ENCODE measurements at places on chromosomes 7 and 10.

- peak; percentile 85 for DNase-seq
These were observed at the start of the genes MRM2 and NUDT1 for GRCh38 chr7:2241580-2242540. Gene MRM2 (minus strand): TSS chr7:2242205. CDS start chr7:2242169, 36 bp downstream. Gene NUDT1 (plus strand): TSS chr7:2242226. CDS start chr7:2244575, 2,349 bp downstream.

- DNase-seq = no peak
These were observed 2.8 kb upstream of the LZTS2 start for GRCh38 chr10:100996678-100997359.

DNA sequence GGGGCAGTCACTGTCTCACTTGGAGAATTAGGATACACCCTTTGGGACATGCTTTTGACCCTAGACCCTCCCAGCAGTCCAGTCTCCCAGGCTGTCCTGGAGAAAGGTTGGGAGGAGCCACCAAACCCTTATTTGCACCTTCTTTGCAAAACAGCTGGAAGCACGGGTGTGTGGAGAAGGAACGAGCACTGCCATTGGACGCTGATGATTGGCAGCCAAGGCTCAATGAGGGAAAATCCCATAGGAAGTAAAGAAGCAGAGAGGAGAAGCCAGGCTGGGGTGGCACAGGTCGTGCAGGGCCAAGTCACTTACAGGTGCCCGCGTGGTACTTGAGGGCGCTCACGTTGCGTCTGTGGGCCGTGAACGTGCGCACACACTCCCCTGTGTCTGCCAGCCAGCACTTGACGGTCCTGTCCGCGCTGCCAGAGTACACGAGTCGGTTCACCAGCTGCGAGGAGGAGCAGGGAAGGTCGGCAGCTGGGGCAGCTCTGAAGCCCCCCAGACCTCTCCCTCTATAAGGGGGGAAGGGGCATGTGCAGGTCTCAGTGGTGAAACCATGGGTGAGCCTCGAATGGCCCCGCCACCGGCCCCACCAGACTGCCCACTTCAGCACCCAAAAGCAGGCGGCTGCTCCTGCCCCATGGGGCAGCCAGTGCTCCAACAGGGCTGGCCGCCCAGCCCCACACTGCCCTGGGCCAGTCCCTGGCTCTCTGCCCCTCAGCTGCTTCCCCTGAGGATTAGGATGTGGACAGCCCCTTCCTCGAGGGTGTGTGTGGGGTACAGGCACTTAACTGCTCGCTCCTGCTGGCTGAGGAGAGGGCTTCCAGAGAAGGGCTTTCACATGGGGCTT is 24.8 kb downstream of the WDR86 start:
- no peak for DNase-seq

GRCh38 chr7:50068026-50068425 is 25.0 kb downstream of the ZPBP start:
- DNase-seq = peak; percentile 2

DNA sequence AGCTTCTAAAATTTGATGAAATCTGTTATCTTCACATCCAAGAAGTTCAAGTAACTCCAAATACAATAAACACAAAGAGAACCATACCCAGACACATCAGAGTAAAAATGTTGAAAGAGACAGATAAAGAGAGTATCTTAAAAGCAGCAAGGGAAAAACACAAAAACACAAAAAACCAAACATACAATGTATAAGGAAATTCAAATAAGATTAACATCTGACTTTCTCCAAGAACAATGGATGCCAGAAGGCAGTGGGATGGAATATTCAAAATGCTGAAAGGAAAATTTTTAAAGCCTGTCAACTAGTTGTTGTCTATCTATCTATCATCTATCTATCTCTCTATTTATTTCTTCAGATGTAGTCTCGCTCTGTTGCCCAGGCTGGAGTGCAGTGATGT is 72.4 kb upstream of the MKLN1 start:
- DNase-seq = no peak

- no peak for DNase-seq
These were observed 19.3 kb downstream of the MYO1G start for GRCh38 chr7:44959433-44959951.

GRCh38 chr7:46756996-46757395 is 824.9 kb downstream of the TNS3 start:
- no peak for DNase-seq

DNA sequence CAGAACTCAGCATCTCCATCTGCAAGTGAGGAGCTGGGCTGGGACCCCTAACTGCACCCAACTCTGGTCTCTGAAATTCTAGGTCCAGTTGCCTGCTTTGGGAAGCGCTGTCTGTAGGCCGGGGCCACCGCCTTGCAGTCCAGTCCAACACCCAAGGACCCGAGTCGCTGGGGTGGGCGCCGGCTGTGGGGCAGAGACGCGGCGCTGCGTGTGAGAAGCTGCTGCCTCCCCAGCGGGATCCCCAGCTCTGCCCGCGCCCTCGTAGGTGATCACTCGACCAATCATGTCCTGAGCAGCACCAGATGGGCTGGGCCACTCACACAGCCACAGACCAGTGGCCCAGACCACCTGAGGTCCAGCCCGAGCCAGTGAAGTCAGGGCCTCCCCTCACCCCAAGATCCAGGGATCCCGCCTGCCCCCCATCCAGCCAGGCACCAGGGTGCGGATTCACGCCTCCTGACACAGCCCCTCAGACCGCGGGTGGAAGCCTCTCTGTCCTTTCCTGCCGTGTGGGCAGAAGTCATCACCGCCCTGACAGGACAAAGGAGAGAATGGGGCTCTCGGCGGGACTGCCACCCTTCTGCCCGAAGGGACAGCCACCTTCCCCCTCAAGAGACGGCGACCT is 67.4 kb upstream of the ADGRA1 start:
- no peak for DNase-seq

GRCh38 chr7:75740846-75741497 is 2.2 kb upstream of the HIP1 start:
- DNase-seq = no peak

DNA sequence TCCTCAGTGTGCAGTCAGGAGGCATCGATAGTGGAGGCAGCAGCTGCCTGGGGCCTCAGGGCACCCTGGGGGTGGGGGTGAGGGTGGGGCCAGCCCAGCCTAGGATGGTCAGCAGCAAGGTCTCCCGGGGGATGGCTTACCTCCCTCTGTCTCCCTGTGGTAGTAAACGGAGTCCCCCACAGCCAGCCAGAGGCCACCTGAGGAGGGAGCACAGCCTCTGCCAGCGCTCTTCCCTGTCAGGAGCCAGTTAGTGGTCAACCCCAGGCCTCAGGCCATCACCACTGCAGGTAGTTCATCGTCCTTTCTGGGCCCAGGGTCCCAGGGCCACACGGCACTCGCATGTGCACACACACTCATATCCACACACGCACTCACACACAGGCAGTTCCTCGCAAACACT is 22.1 kb downstream of the ACTR1A start:
- no peak for DNase-seq

DNA sequence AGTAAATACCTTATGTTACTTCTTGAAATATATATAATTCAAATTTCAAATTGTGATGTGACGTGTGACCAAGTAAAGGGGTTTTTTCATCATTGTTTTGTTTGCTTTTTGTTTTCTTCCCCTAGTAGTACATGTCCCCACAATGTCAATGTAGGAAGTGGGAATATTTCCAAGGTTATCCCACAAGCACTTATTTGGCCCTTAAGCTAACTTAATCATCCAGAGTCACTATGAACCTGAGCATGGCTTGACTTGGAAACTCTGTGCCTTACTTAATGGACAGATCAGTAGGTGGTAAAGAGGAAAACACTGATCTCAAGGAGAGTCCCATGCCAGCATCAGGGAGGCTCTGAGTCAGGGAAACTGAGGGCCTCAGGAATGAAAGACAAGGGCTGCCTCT is 569.3 kb upstream of the IGFBP3 start:
- DNase-seq = no peak

DNA sequence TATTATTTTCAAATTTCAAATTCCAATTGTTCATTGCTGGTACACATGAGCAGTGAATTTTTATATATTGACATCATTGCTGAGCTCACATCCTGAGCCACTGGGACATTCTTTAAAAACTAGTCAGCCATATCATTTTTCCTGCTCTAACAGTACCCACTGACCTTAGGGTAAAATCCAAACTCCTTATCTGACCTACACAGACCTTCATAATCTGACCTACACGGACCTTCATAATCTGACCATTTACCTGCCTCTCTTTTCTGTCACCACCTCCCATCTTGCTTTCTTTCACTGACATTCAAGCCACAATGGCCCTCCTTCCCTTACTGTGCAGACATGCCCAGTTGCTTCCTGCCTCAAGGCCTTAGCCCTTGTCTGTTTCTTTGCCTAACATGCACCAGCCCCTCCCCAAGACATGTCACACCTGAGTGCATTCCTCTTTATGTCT is 16.1 kb upstream of the CUZD1 start:
- peak; percentile 64 for DNase-seq

DNA sequence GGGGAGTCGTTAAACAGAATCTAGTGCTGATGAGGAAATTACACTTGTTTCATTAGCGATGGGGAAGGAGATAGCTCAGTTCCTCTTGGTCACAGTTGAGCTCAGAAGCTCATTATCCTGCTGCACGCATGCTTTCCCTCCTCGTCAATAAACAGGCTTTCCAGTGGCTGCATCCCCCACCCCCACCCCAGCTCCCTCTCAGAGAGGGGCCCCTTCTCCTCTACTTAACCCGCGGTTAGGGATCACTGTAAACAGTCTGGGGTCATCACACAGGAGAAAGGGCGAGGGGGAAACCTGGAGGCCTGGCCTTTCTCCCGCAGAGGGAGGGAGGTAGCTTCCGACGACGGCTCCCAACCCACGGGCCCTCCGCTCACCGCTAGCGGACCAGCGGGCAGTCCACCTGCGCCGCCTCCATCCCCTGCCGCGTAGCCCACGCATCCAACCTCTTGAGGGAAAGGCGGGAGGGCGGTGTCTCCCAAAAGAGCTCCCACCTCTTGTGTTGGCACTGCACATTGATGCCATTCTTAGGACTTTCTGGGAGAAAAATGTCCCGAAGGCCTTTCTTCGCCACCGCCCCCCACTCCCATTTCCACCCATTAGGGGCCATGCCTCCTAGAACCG is 80.8 kb downstream of the PAX2 start:
- no peak for DNase-seq

- no peak for DNase-seq
These were observed 84.5 kb upstream of the RET start for GRCh38 chr10:42992156-42992956.

GRCh38 chr7:68504716-68505115 is 1093.6 kb upstream of the AUTS2 start:
- no peak for DNase-seq

GRCh38 chr7:157423886-157424565 is 87.2 kb downstream of the DNAJB6 start:
- DNase-seq = no peak

DNA sequence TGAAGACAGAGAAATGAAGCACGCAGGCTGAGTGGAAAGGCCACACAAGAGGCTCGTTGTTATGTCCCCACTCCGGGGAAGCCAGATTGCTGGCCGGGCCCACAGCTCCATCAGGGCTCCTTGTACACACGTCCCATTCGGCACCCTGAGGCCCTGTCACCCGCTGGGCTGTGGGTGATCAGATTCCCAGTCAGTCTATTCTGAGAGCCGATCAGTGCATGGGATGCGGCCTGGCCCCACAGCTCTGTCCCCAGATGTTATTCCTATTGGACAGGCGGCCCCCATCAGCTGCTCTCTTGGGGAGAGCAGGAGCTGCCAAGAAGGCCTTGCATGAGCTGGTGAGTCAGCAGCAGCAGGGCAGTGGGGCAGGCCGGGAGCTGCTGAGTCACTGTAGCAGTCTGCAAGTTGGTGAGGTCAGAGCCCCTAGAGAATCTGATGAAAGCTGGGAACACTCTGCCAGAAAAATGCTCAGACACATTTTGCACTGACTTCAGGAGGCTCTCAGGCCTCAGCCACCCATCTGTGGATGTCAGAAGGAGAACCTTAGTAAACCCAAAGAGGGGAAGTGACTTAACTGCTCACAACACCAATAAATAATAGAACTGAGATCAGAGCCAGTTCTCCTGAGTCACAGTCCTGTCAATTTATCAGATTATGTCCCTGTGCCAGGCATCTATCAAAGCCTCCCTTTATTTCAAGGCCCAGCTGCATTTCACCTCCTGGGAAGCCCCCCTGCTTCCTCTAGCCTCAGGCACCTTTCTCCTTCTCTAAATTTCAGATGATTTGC is 9.4 kb upstream of the PSAP start:
- DNase-seq = peak; percentile 97

- no peak for DNase-seq
These were observed 15.5 kb downstream of the FRG2B start for GRCh38 chr10:133611079-133611478.

- DNase-seq = no peak
These were observed 176.9 kb downstream of the PTPRN2 start for GRCh38 chr7:158410720-158411119.

DNA sequence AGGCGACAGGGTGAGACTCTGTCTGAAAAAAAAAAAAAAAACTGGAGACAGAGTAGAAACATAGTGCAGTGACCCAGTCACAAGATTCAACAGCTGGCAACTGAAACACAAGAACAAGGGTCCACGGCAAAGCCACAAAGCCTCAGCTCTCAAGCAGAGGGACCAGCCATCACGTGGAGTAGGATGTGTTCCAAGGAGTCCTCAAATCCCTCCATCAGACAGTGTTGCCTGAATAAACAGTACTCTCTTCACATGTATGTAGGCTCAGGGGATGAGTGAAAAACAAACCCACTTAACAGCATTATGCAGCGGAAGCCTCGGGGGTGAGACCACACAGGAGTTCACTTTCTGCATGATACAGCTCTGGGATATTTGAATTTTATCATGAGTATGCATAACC is 62.0 kb downstream of the SLIT1 start:
- DNase-seq = no peak

DNA sequence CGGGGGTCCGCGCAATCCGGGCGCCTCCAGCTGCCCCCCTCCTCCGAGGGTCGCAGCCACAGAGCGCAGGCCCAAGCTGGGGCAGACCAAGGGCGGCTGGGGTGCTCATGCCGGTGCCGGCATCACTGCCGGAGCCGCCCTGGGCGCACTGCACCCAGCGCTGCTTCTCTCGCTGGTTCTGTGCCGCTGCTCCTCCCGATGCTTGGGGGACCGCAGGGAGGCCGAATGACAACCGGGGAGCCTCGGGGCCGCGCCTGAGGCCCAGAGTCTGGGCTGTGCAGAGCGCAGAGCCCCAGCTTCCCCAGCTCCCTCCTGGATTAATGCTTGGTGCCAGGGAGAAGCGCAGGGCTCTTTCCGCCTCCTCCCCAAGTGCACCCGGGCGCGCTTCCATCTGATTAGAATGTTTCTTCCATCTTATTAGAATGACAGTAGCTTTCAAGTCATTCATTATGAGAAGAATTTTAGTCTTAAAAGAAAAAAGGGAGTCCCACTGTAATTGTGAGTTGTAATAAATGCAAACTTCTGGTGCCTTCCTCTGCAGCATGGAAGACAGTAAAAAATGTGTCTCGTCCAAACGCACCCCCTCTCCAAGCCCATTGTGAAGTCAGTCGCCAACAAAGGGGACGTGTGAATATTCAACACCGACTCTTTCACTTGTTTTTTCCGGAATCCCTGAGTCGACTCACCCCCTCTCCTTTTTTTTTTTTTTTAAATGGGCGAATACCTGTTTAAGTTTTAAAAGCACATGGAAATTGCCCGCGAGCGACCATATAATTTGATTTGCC is 19.5 kb upstream of the PTF1A start:
- no peak for DNase-seq
